ENCODE measurements at places on chromosomes 5 and 9.

DNA sequence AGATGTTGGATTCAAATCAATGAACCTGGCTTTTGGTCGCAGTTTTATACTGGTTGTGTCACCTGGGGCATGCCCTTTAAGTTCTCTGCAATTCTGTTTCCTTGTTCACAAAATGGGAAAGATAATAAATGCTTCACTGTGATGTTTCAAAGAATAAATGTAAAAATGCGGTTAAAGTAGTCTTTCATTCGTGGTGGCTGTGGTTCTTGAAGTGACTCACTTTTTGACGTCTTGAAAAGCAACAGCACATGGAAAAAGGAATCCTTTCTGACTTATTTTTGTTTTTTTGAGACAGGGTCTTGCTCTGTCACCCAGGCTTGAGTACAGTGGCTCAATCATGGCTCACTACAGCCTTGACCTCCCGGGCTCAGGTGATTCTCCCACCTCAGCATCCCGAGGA, 88.4 kb upstream of the SLIT3 start:
- DNase-seq, result no peak

- no peak for DNase-seq
These were observed 39.0 kb upstream of the DMXL1 start for GRCh38 chr5:119031905-119032304.

- peak; percentile 19 for DNase-seq
These were observed 71.3 kb downstream of the GLIS3 start for GRCh38 chr9:4228606-4229005.

DNA sequence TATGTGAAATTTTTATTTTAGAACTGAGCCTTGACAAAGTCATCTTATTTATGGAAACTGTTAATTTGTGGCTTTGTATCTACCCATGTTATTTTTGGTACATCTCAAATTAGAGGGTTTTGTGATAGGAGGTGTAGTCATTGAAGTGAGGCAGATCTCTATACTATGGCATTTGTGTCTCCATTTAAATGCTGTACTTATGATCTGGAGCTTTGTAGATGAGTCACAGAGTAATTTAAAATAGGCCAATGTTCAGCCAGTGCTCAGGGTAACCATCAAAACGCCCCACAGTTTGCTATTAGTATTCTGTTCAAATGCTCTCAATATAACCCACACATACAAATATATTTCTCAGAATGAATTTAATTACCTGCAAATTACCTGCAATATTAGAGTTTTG, 351.5 kb upstream of the KLF9 start:
- DNase-seq, result no peak

DNA sequence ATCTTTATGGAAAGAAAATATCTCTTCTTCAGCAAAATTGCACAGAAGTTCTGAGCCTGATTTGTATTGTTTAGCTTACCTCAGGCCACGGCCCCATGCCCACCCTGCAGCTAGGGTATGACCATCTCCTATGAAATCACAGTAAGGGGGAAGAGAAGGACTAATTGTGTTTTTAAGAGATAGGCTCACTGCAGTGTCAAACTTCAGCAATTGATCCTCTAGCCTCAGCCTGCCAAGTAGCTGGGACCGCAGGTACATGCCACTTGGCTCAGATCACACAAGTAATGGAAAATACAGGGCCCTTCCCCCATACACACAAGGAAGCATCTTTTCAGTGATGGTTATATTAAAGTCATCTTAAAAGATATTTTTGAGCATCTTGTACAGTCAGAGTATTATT, 60.0 kb downstream of the DMAC1 start:
- no peak for DNase-seq

DNA sequence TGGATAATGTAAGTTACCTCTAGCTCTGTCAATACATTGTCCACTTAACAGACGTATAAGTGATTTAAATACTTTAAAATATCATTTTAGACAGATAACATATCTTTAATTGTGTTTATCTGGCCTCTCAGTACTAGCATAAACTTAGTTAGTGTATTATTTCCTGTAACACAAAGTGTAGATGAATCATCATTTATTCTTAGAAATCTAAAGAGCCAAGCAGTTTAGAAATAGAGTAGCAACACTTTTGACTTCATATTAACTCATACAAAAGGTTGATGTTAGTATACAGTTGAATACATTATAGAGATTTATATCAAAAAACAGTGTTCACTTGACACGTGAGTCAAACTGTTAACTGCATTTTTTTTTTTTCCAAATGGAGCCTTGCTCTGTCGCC, 18.0 kb downstream of the NCBP1 start:
- no peak for DNase-seq

GRCh38 chr9:35075358-35075757, 2.9 kb upstream of the VCP start:
- DNase-seq, result no peak

DNA sequence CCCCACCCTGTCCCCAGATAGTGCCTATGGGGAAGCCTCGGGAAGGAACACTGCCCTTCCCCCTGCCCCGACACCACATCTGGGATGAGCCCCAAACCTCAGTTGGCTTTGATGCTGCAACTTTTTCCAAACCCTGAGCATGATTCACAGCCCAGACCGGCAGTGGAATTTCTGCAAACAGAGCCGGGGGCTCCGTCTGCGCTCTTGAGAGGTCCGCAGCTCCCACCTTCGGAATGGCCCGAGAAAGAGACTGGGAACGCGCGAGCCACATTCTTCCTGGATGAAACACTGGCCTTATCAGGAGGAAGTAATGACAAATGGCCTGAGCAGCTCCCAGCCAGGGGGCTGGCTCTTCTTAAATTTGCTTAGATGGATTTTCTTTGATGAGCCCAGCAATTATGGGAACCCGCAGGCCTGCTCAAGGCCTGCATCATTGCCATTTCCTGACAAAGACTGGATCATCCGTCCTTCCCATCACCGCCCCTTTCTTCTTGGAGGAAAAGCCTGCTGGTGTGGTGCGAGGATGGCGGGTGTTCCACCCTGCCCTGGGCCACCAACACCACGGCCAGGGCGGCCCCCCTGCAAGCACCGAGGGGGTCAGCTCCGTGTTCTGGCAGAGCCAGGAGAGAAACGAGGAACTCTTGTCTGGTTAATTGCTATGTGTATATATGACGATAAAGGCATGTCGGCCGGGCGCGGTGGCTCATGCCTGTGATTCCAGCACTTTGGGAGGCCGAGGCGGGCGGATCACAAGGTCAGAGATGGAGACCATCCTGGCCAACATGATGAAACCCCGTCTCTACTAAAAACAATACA, 38.8 kb upstream of the COL5A1 start:
- no peak for DNase-seq

DNA sequence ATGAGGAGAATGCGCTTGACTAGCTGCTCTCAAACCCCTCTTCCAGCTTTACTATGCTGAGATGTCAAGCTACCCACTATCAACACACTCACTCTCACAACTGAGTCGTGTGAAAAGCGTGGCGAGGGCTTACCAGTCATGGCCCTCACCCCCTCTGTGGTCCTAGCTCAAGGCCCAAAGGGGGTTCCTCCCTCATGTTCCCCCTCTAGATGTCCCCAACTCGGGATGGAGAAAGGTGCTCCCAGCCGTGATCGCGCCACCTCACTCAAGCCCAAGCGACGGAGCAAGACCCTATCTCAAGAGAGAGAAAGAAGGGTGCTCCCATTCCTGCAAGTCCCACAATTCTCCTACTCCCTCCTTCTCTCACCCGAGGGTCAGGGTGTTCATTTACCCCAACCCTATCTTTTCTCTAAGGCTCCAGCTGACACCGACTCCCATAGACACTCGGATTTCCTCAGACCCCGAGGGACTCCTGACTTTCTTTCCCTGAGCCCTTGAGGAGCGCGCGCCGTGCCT, 559 bp downstream of the SLC38A9 start:
- no peak for DNase-seq

DNA sequence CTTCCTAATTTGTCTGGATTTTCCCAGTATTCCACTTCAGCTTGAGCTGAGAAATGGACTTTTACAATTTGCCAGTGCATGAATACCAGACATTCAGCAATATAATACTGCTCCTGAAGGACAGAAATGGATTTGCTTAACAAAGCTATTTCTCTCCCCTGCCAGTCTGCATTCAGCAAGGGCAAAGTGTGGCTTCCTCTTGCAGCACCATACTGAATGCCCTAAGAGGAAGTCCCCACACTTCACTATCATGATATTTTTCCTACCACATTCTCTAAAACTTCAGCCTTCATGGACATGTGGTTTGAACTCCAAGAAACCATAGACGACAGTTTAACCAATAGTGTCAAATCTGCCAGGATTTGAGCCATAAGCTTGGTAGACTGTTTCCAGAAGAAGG, 19.8 kb upstream of the TLE4 start:
- DNase-seq, result no peak

- no peak for DNase-seq
These were observed 64.3 kb downstream of the IRX1 start for GRCh38 chr5:3659907-3660306.

GRCh38 chr5:31614151-31615020, 24.5 kb upstream of the PDZD2 start:
- DNase-seq, result no peak

DNA sequence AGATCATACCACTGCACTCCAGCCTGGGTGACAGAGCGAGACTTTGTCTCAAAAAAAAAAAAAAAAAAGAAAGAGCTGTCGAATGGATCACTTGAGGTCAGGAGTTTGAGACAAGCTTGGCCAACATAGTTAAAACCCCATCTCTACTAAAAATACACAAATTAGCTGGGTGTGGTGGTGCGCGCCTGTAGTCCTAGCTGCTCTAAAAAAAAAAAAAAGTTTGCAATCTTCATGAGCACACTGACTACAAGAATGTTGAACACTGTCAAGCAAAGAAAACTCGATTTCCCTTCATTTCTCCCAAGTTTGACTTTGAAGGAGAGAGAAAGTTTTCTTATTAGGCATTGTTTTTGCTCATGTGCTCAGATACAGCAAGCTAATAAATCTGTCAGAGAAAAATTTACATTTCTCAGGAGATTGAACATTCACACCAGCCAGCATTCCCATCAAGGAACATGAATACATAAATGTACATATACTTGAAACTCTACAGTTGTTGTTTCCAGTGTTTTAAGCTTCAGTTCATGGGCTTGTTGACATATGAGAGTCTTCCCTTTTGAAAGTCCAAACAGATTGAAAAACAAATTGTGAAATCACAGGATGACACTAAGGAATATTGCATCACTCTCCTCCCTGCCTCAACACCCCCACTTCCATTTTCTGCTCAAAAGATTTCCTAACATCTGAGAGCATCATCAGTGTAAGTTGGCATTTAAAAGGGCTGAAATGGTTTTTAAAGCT, 81.8 kb downstream of the ARRDC3 start:
- DNase-seq, result no peak

DNA sequence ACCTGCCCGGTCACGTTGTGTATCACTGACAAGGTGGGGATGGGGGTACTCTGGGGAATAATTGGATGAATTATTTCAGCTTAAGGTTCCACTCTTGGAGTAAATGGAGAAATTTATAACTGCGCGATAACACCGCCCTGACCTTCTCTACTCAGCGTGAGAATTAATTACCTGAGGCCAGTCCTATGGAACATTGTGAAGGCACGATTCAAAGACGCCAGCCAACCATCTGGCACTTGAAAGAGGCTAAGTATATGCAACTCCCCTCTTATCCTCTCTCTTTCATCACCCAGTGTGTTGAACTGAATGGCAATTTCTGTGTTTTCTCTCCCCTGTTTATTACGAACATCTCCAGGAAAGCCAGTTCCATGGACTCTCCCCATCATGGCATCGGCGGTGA, 235.5 kb upstream of the TUT7 start:
- no peak for DNase-seq

GRCh38 chr5:133842846-133843611, 125.4 kb downstream of the C5orf15 start:
- DNase-seq, result no peak

DNA sequence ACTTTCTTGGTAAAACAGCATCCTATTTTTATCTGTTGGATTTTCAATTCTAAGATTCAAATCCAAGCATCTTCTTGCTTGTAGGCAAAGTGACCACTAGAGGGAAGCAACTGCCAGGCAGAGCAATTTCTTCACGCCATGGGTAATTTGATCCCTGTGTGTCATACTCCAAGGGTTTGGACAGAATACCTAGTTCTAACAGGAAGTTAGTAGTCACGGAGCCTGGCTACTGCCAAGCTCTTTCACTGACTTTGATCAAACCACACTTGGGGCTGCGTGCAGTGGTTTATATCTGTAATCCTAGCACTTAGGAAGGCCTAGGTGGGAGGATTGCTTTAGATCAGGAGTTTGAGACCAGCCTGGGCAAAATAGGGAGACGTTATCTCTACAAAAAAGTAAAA, 473.6 kb upstream of the TNC start:
- DNase-seq, result peak; percentile 71

DNA sequence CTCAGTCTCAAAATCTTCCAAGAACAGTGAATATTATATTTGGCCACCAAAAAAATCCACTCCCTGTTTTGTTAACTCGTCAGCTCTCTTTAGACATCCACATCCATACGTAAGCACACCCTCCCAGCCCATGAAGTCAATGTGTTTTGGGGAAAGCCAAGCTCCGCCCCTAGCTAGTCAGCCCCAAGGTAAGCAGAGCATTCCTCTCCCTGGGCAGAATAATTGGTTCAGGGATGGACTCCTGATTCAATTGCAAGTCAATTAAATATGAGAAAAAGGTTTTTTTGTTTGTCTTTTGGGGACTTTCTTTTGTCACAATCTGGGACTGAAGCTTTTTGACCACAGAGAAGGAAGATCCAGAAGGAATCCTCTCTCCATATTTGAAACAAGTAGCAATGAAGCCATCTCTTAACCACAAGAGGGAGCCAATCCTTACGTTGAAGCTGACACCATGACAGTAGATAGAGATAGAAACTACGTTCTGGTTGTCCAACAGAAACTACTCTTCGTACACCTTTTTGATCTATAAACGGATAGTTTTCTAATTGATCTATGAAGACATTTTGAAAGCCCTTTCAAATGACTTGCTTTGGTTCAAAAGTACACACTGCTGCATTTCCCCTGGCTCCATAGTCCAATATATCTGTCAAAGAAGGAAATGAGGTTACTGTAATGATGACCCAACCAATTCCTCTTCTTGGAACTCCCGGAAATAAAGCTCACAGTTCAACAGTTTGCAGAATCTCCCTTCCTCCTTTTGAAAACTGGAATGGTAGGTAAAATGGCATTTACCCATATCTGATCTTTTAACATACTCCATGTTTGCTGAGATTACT, 166.4 kb downstream of the TLE1 start:
- DNase-seq, result no peak

DNA sequence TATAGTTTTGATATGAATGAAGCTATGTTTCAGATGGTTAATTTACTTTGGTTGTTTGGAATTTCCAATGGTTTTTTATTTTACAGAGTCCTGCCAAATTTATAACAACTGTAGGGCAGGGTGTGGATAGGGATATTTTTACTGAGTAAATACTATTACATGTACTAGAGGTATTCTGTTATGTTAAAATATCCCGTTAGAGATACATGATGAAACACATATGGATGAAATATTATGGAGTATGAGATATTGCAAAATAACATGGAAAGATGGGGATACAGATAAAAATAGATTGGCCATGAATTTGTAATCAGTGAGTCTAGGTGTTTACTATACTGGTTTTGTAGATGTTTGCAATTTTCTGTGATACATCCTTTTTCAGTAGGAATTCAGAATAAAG, 76.7 kb downstream of the RAB24 start:
- DNase-seq, result no peak
